CD4-positive, alpha-beta T cell treated with Interleukin-17A for 1 hour (primary cell): ENCODE measurements at places on chromosomes 7 and 10.

- no peak for DNase-seq
Measured at GRCh38 chr10:100101192-100102076, 19.8 kb upstream of the CPN1 start.

DNA sequence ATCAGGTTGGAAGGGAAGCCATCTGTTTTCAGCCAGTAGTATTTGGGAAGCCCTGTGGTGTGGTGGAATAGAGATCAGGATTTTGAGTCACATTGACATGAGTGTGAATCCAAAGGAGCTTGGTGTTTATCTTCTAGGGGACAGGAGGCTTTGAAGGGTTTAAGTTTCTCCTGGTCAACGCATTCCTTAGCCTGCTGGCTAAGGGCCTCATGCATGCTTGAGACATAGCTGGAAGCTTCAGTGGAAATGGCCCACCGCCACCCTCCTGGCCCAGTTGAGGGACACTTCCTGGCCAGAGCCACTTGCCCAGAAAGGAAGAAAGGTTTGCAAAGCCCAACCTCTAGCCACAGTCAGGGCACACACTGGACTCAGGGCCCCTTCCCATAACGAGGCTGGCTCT, 70.9 kb downstream of the CDK1 start:
- DNase-seq, result no peak

- no peak for DNase-seq
Measured at GRCh38 chr10:109851616-109852474, 71.5 kb downstream of the XPNPEP1 start.

DNA sequence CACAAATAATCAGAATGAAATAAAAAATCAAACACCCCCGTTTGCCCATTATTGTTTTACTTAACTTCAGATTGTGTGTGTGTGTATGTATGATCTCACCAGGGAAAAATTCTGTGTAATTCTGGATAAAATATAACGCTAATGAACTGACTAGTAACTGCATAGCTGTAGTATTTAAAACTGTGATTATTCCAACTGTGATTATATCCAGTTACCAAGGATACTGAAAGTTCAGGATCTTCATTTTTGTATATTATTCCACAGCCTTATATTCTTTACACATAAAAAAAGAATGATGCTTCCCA, 2.9 kb downstream of the TWIST1 start:
- no peak for DNase-seq

DNA sequence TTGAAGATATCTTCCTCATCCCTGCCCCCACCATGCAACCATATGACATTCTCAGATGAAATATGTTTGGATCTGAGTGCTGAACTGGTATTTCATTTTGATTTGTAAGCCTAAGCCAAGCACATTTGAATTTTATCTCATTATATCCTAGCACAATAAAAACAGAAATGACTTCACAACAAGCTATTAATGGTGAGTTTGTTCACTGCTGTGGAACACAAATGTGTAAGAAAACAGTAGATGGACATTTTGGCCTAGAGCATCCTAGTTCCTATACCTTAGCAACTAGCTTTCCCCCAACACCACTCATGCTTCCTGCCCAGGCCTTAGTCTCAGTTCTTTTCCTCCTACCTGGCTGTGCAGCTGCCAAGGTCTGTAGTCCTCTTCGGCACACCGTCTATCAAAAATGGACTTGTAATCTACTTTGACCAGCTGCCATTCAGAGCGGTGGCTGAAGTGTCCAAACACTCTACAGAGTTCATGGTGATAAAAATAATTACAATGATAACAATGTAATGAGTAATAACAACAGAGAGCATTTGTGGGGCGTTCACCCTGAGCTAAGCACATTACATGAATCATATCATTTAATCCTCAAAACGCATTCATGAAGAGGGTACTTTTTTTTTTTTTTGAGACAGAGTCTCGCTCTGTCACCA, 491.9 kb downstream of the SORCS1 start:
- no peak for DNase-seq

DNA sequence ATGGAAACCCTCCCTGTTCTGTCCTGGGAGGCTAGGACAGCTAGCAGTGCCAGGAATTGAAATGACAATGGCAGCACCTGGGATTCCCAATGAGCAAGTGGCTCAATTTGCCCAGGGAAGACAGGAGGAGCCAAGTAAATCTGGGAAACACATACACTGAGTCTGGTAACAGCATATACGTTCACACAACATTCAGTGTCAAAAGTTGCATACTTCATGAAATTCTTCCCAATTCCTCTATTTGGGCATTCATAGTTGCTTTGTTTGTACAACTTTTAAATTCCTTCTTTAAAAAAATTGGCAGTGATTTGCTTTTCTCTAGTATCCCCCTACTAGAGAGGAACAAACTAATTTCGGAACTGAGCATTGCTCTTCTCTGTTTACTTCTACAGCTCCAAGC, 2.9 kb upstream of the FRMD4A start:
- no peak for DNase-seq

DNA sequence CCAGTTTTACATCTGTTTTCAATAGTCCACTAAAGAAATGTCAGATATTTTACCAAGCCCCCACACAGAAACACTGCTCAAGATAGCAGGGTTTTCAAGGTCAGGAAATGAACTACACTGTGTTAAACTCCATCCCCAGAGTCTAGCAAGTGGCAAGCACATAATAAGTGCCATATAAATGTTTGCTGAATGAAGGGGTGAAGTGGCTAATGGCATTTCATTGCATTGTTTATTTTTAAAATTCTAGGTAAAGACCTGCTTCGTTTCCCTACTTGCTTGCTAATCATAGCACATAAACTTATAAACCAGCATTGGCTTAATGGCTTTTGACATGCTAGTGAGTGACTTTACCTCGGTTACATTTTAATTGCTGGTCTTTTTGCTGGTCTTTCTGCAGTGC, 322.6 kb downstream of the GRID1 start:
- DNase-seq, result no peak

GRCh38 chr7:137096607-137097006, 228.2 kb downstream of the CHRM2 start:
- no peak for DNase-seq

GRCh38 chr7:86025807-86026206, 617.9 kb upstream of the GRM3 start:
- no peak for DNase-seq

DNA sequence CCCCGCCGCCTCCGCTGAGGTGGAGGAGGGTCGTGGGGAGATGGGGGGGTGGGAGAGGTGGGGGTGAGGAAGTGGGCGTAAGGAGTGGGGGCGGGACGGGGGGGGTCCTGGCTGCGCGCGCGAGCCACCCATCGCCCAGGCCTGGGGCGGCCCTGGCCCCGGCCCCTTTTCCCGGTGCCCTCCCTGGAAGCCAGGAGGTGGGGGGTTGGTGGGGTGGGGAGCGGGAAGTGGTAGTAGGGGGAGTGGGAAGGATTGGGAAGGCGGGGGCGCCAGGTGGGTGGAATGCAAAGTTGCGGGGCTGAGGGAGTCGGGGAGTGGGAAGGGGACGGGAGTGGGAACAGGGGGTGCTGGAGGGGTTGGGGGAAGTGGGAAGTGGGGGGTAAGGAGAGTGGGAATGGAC, 319 bp upstream of the MMD2 start:
- DNase-seq, result no peak

- no peak for DNase-seq
Measured at GRCh38 chr10:69360485-69361302, 56.0 kb downstream of the TACR2 start.

DNA sequence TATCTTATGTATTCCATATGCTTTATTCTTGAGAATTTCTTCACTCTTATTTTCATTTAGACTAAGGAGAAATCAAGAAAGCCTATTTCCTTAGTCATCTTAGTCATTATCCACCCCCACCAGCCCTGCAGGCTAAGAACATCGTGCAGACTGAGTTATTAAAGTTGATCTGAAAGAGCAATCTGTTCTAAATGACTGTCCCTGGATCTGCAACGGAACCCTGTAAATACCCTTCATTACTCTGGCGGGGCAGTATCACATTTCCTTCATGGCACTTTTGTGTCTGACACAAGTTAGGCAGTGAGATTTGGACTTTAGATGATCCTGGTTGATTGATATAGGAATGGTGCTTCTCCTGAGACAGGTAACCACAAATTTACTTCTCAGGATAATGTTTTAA, 3.5 kb upstream of the MYPN start:
- no peak for DNase-seq

- no peak for DNase-seq
Measured at GRCh38 chr7:1520539-1521234, 9.8 kb upstream of the MAFK start.

DNA sequence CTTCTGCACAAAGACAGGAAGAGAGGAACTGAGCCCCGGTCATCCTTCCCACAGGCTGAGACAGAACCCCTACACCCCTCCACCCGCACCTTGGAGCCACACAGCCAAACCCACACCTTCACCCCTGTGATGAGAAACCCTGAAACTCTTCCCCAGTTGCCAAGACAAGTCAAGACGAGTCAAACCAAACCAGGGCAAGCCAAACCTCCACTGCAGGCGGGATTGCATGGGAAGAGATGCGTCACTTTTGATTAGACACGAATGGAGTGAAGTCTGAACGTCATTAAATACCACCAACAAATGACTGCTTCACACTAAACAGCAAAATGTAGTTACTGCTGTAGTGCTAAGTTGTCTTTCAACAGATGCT, 73.8 kb downstream of the PRPF18 start:
- DNase-seq, result no peak

DNA sequence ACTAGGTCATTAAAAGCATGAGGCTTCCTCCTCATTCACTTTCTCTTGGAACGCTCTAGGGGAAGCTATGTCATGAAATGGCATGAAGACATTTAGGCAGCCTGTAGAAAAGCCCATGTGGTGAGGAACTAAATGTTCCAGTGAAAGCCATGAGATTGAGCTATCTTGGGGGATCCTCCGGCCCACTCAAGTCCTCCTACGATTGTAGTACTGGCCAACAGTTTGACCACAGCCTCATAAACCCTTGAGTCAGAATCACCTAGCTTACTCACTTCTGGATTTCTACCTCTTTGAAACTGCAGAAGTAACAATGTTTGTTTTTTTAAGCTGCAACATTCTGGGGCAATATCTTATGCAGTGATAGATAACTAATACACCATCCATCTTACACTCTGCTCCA, 605.1 kb downstream of the SORCS1 start:
- no peak for DNase-seq

DNA sequence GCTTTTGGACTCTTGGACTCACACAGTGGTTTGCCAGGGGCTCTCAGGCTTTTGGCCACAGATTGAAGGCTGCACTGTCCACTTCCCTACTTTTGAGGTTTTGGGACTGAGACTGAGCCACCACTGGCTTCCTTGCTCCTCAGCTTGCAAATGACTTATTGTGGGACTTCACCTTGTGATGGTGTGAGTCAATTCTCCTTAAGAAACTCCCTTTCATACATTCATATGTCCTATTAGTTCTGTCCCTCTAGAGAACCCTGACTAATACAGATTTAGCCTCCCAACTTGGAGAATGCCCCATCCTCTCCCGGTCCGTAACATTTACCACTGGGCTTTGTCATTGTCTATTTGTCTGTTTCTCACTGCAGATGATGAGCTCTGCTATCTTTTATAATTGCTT, 52.8 kb upstream of the CUL1 start:
- DNase-seq, result no peak

DNA sequence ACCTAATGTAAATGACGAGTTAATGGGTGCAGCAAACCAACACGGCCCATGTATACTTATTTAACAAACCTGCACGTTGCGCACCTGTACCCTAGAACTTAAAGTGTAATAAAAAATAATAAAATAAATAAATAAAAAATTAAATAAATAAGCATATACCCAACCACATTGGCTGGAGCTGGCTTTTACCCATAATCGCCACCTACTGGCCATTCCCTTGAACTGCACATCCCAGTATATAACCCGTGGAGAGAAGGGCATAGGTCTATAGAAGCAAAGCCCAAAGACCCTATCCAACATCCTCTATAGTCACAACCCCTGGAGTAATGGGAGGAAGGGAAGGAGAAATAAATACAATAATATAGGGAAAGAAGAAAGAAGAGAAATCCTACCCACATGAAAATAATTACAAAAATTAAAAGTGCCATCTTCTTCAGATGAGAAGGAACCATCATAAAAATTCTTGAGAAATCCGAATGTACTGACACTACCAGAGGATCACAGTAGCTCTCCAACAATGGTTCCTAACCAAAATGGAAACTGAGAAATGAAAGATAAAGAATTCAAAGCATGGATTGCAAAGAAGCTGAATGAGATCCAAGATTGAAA, 65.6 kb downstream of the TWIST1 start:
- DNase-seq, result peak; percentile 25
